ENCODE measurements at places on chromosomes 11 and 22. TPM values are rescaled to one million over a fixed set of nuclear protein-coding genes. Genes with fewer than 3 reads are reported as not detected.

Gene OR5B21
- not detected for total RNA-seq

Gene OR5A1
- not detected for total RNA-seq

Gene CD3G
- total RNA-seq, result 0.20 TPM

Gene FAM227A
- total RNA-seq, result 5.9 TPM

Gene HEPN1
- total RNA-seq, result not detected

Gene BARX2
- total RNA-seq, result 0.10 TPM

DNA sequence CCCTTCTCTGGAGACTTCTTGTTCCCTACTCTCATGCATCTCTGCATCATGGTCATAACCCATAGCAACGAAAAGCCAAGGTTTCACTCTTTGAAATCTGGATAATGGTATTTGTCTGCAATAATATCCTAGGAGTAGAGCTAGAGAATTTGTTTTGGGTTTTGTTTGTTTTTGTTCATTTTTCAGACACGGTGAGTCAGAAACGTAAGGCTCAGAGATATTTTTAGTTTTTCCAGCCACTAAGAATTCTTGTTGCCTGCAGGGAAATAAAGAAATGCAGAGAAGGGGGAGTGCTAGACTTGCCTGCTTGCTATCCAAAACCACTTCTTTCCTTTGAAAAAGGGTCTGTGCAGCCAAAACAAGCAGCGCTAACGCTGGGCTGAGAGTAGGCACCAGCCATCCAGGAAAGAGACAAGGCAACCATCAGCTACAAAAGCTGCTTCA, 26.0 kb downstream of the POU2AF3 start:
- no peak overlapping the region for H3K27ac ChIP-seq
- no peak overlapping the region for H3K4me3 ChIP-seq
- DNase-seq, result no peak
- H3K36me3 ChIP-seq, result no peaks in the 10 kb centered on the region
- H3K27me3 ChIP-seq, result no peaks in the 10 kb centered on the region

DNA sequence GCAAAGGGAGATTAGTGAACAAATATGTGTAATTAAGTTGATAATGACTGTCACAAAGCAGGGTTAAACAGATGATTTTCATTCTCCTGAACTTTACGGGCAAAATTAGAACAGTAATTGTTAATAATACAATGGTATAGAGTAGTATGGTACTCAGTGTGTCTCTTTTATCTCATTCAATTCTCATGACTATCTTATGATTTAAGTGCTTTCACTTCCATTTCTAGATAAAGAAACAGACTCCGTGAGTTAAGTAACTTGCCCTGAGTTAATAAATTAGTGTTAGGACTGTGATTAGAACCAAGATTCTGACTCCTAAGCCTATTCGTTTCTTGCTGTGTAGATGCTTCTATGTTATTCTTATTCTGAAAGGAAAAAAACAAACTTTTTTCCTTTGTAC, 22.0 kb downstream of the PIH1D2 start:
- no peak overlapping the region for H3K4me3 ChIP-seq
- peaks cover 20% of the 10 kb centered on the region for H3K36me3 ChIP-seq
- no peaks in the 10 kb centered on the region for H3K27me3 ChIP-seq
- H3K4me1 ChIP-seq, result no peaks in the 10 kb centered on the region
- DNase-seq, result no peak
- H3K27ac ChIP-seq, result no peak overlapping the region

GRCh38 chr22:28019360-28019759, 100.3 kb upstream of the PITPNB start:
- H3K4me1 ChIP-seq, result peaks cover 65% of the 10 kb centered on the region
- H3K36me3 ChIP-seq, result peaks cover 32% of the 10 kb centered on the region
- H3K4me3 ChIP-seq, result no peak overlapping the region
- DNase-seq, result no peak
- no peaks in the 10 kb centered on the region for H3K27me3 ChIP-seq

- H3K4me1 ChIP-seq, result no peaks in the 10 kb centered on the region
- no peak overlapping the region for H3K4me3 ChIP-seq
- H3K27ac ChIP-seq, result no peak overlapping the region
- no peaks in the 10 kb centered on the region for H3K27me3 ChIP-seq
- DNase-seq, result no peak
- H3K36me3 ChIP-seq, result no peaks in the 10 kb centered on the region
Observed at GRCh38 chr11:30522536-30523243, 63.5 kb downstream of the MPPED2 start.

DNA sequence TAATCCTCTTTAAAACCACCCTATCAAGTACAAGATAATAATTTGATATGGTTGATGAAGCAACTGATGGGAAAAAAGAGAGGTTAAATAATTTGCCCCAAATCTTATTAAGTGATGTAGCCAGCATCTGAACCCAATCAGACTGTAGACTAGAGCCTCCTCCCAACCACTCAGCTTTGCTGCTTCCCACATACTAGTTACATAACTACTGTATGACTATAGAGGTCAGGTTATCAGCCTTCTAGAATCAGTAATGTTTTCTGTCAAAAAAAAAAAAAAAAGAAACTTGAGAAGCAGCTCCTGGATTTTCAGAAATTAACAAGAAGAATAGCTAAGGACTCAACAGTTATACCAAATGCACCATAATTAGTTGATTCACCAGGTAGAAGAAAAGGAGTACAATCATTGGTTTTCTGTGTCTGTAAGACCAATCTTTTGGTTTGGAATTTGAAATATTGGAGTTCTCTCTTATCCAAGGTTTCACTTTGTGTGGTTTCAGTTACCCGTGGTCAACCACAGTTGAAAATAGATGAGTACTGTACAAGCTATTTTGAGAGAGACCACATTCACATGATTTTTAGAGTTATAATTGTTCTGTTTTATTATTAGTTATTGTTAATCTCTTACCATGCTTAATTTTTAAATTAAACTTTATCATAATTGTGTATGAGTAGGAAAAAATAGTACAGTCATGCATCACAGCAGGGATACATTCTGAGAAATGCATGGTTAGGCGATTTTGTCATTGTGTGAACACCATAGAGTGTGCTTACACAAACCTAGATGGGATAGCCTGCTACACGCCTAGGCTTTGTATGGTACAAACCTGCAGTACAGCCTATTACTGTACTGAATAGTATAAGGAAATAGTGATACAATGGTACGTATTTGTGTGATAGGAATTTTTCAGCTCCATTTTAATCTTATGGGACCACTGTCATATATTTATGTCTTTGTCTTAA, 72.2 kb downstream of the PDHX start:
- peaks cover 7% of the 10 kb centered on the region for H3K36me3 ChIP-seq
- DNase-seq, result no peak
- H3K27ac ChIP-seq, result no peak overlapping the region
- H3K4me3 ChIP-seq, result no peak overlapping the region
- no peaks in the 10 kb centered on the region for H3K4me1 ChIP-seq
- no peaks in the 10 kb centered on the region for H3K27me3 ChIP-seq

DNA sequence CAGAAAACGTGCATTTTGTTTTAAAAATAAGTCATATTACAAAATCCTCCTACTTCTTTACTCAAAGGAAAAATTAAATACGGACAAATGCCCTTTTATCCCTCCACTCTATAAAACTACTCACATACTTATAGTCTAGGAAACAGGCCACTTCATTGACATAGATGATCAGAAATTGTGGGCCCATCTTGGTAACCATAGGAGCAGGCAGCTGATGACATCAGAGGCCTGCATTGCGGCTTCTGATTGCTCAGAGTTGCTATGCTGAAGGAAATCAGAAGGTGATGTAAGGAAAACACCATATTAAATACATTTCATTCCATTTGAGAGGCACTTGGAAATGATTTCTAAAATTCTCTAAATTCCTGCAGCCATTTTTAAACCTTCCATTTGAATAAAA, 27.0 kb downstream of the FAM76B start:
- no peak overlapping the region for H3K4me3 ChIP-seq
- no peak for DNase-seq
- H3K27me3 ChIP-seq, result no peaks in the 10 kb centered on the region
- H3K4me1 ChIP-seq, result no peaks in the 10 kb centered on the region

- H3K4me1 ChIP-seq, result no peaks in the 10 kb centered on the region
- no peak overlapping the region for H3K4me3 ChIP-seq
- DNase-seq, result no peak
- no peak overlapping the region for H3K27ac ChIP-seq
- H3K36me3 ChIP-seq, result no peaks in the 10 kb centered on the region
Observed at GRCh38 chr22:35206889-35207288, 50.4 kb upstream of the HMGXB4 start.

- H3K36me3 ChIP-seq, result no peaks in the 10 kb centered on the region
- H3K4me1 ChIP-seq, result peaks cover 6% of the 10 kb centered on the region
- no peak overlapping the region for H3K4me3 ChIP-seq
- no peaks in the 10 kb centered on the region for H3K27me3 ChIP-seq
- no peak for DNase-seq
- no peak overlapping the region for H3K27ac ChIP-seq
Observed at GRCh38 chr11:11442791-11443190, 89.7 kb upstream of the CSNK2A3 start.

DNA sequence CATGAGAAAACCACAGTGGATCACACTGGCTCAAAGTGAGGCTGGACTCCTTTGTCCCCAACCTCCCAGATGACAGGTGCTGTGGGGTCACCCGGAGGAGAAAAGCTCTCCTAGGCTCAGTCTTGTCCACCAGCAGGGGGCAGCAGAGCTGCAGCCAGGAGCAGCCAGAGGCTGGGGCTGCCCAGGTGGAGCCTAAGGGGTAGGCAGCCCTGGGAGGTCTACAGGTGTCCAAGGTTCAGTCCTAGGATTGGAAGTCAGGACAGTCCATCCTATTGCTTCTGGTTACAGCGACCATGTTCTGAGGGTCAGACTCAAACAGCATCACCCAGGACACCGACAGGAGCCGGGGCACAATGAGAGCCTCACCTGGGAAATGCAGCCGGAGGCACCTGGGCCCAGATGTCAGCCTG, 77.6 kb upstream of the IGLL5 start:
- no peaks in the 10 kb centered on the region for H3K27me3 ChIP-seq
- no peaks in the 10 kb centered on the region for H3K36me3 ChIP-seq
- no peak overlapping the region for H3K4me3 ChIP-seq
- DNase-seq, result no peak

DNA sequence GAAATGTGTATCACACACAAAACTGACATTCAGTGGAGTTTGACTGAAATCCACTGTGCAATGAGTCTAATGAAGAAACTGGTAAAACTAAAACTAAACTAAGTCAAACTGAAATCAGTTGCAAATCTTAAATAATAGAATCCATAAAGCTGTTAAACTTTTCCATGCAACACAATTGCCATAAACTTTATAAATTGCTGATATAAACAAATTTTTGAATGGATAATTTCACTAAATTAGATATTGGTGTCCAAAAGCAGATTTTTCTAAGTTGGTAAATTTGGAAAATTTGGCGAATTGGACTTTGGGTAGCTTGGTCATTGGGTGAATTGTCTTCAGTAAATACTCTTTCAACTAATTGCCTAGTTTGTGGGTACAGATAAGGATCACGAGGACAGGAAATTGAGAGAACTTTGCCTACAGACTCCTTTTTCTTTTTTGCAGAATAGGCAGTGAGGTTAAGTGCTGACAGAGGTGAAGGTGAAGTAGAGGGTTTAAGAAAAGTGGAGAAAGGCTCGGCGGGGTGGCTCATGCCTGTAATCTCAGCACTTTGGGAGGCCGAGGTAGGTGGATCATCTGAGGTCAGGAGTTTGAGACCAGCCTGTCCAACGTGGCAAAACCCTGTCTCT, 12.8 kb downstream of the MRPL17 start:
- no peak overlapping the region for H3K27ac ChIP-seq
- no peaks in the 10 kb centered on the region for H3K27me3 ChIP-seq
- no peaks in the 10 kb centered on the region for H3K4me1 ChIP-seq
- no peak for DNase-seq
- H3K36me3 ChIP-seq, result no peaks in the 10 kb centered on the region
